NCI-H446 (cell line): ENCODE measurements at places on chromosomes 12 and 14.
A peak's percentile ranks its signal among the peaks of the same experiment; 100 is the strongest.

GRCh38 chr12:3117591-3118015 lies 40.4 kb downstream of the TSPAN9 start:
- DNase-seq, result no peak

GRCh38 chr12:57657744-57658143 lies 24.7 kb upstream of the B4GALNT1 start:
- peak; percentile 51 for DNase-seq

DNA sequence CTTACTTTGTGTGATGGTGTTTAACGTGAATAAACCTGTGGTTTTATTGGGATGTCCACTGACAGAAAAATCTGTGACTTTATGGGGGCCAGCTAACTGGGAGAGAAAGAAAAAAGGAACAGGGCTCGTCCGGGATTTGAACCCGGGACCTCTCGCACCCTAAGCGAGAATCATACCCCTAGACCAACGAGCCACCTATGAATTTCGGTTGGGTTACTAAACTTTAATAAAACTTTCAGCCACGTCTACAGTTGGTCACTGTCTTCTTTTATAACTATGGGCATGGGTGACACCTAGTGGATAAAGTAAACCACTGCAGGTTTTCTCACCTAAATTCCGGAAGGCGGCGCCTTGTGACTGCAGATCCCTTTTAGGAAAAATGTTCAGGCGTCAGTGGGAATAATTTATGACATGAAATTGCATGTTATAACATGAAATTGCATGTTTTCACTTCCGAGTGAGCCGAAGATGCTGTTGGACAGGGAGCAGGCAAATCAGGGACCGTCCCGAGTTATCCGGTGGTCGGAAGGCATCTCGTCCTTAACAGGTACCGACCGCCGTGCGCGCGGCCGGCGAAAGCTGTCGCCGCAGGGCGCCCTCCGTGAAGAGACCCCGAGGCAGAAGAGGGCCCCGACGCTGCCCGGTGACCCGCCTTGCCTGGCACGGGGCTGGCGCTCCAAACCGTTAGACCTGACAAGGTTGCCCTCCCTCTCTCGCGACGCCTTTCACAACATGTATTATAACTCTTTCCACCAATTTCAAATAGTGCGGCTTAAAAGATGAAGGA lies 18.2 kb upstream of the RNASE12 start:
- DNase-seq, result peak; percentile 88

- DNase-seq, result no peak
Measured at GRCh38 chr14:76088771-76089571, 62.8 kb upstream of the GPATCH2L start.

DNA sequence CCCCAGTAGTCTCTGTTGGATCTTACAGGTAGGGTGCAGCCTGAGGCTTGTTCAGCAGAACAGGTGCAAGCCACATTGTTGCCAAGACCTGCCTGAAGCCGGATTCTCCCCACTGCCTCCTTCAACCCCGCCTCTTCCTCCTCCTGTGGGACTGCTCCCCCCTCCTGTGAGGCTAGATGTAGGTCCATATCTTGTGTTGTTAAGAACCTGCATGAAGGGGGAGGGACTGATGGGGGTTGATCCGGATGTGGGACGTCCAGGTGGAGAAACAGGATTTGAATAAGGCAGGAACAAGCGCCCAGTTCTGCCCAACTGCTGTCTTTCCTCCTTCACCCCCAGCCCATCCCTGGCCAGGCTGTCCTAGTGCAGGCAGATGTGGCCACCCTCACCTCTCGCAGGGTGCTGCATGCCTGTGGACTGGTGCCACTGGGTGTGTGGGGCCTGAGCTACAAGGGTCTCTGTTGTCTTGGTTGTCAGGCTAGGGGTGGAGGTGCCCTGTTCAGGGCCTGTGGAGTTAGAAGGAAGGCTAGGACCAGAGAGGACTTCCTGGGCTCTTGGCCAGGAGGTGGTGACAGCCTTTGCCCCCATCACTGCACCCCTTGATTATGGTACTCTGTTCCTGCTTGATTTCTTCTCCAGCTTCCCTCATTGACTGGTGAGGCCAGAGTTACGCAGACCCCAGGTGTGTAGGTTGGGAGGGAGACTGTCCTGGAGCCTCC lies 1.4 kb downstream of the NR4A1 start:
- no peak for DNase-seq

DNA sequence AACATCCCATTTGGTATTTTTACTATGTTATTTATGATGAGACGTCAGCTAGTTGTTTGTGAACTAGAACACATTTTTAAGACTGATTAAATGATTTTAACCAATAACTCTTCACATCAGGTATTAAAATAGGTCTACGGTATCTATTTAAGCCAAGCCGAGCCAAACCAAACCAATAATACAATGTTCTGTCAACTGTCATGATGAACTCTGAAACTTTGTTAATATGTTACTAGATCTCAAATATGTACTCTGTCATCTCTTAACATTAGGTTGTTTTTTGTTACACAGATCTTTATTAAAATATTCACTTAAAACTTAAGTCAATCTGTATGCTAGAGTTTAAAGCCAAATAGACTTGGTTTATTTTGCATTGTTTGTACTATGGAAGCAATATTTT lies 1.0 kb downstream of the ART4 start:
- no peak for DNase-seq

DNA sequence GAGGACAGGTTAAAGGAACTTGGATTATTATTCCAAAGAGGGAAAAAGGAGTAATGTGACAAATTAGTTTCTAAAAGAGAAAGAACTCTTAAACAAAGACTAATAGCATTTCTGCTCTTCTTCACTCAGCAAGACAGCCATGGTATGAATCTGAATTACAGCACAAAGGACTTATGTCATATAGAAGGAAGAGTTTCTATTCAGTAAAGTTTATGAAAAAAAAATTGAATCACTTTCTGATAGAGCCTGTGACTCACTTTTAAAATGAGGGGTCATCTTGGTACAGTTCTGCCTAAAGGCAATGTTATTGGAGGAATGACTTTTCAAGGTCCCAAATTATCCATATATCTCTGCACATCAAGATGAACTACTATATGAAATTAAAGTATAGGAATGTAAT lies 101.7 kb downstream of the DUSP6 start:
- DNase-seq, result no peak

- no peak for DNase-seq
Measured at GRCh38 chr12:87661786-87662377, 367.3 kb downstream of the C12orf50 start.

DNA sequence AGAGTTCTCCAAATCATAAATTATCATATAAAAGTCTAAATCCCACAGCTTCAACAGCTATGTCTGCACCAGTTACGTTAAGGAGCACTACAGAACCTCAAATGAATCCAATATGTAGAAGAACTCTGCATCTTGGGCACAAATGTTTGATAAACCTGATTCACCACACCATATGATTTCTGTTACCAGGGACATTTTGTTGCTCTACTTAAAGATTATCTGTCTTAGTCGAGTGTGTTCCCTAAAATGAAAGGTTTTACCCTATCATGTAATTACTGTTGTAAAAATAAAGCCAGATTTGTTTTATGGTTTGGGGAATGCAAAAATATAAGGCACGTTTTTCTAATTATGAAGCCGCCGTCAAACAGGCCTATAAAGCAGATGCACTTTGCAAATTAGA lies 363.1 kb downstream of the EGLN3 start:
- no peak for DNase-seq

DNA sequence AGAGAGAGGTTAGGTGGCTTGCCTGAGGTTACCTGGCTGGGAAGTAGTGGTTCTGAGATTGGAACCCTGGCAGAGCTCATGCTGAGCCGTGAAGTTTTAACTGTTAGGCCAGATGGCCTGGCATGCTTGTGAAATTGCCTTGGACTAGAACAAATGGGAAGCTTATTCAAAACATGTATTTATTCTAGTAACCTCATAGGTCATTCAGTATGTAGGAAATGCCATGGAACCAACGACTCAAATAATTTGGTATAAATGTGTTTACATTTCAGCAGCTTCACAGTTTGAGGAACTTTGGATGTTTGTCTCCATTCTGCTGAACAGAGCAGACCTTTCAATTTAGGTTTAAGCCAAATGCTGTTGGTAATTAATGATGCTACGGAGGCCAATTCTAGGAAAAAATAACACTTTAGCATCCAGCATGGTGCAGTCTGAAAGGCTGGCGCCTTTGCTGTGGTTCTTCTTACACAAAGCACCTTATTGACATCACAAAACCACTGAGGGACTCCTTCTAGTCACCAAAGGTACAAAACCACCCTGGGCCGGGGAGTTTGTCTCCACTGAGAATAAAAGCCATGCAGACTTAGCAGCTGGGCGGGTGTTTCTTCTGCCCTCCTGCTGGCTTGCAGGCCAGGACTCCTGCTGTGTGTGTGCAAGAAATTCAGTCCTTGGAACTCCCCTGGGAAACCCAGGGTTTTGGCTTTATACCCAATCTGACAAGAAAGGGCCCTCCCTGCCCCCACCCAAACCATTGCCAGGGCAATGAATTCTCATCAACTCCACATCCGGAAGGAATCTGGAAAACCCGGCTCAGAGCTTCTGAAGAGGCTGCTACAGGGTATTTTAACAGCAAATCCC lies 64.2 kb downstream of the ELK3 start:
- peak; percentile 93 for DNase-seq

- DNase-seq, result no peak
Measured at GRCh38 chr14:73943083-73943482, 6.8 kb downstream of the FAM161B start.

DNA sequence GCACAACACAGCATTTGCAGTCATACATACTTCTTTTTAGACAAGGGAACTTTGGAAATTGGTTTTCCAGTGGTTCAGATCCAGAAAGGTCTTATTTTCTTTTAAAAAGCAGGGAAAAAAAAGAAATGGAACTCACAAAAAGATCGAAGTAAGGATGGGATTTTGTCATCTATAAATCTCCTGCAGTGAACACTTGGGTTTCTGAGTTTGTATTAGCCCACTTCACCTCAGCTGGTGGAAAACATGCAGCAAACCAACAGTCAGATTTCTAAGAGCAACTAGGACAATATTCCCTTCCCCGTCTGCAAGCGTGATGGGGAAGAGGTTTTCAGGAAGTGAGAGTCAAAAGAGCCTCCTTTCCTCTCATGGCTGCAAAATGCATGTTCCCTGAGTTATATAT lies 4.6 kb downstream of the MYF5 start:
- no peak for DNase-seq

- DNase-seq, result no peak
Measured at GRCh38 chr14:22553445-22553844, 35.6 kb downstream of the DAD1 start.

- DNase-seq, result peak; percentile 4
Measured at GRCh38 chr14:64983439-64984310, 3.0 kb upstream of the FNTB start.

DNA sequence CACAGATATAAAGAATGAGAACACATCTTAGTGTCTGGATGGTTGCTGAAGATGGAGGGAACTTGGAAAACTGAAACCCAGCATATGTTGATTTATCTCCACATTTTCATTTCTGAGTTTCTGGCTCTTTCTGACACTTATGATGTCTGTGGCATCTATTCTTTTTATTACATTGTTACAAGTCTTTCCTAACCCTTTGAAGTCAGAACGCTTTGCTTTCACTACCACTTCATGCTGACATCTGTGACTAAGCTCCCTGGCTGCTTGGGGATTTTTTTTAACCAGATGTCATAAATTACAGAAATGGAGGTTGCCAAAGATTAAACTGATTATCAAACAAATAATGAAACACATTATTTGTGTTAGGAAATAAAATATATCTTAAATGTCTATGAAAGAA lies 188.7 kb downstream of the KITLG start:
- DNase-seq, result peak; percentile 31

- peak; percentile 93 for DNase-seq
Measured at GRCh38 chr12:78864403-78864869, at the start of gene SYT1. Gene SYT1, plus strand, starts transcription at chr12:78864774.

- no peak for DNase-seq
Measured at GRCh38 chr12:42360747-42361403, 34.9 kb downstream of the PPHLN1 start.

GRCh38 chr14:71320107-71320733 lies 413.0 kb downstream of the PCNX1 start:
- DNase-seq, result peak; percentile 96

DNA sequence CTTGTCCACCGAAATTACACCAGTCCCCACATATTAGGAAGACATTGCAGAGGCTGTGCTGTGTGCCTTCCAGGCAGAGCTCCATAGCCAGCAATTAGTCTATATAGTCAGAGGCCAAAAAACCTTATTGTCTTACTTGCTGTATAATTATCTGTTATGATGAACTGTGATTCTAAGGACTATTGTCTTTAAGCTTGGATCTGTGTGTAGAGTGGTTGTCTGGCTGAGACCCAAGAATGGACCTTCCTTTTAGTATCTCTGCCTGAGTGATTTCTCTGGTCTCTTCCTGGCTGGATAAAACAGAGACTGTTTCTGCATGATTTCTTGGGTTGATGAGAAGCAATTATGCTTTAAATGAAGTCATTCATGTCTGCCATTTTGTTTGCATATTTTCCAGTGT lies 465.3 kb downstream of the PRKD1 start:
- peak; percentile 93 for DNase-seq

DNA sequence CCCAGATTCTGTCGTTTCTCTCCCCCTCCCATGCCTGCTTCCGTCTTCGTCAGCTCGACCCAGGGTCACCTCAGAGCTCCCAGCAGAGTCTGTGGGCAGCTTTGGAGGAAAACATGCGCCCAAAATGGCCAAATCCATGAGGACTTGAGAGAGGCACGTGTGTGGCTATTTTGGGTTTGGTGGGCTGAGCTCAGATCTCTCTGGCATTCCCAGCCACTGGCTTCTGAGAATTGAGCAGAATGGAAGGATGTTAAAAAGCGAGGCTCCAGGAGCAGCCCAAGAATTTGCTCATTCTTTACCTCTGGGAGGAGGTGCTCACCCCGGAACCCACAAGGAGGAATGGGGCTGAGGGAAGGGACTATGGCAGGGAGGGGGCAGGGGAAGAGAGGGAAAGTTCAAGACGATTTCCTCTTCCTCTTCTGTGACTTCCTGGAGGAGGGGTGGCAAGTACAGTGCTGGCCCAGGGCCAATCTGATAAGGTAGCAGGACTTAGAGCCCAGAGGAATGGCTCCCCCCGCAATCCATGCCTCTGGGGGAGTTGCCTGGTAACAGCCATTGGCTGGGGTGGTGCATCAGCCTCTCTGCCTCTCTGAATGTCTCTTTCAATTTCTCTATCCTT lies 20.1 kb downstream of the TSPAN9 start:
- no peak for DNase-seq
